Stimulated activated CD8-positive, alpha-beta memory T cell treated with anti-CD3 and anti-CD28 coated beads, Interleukin-7, amount 100 ng/mL, for 1 hour (primary cell): ENCODE measurements at places on chromosomes 4 and X.

DNA sequence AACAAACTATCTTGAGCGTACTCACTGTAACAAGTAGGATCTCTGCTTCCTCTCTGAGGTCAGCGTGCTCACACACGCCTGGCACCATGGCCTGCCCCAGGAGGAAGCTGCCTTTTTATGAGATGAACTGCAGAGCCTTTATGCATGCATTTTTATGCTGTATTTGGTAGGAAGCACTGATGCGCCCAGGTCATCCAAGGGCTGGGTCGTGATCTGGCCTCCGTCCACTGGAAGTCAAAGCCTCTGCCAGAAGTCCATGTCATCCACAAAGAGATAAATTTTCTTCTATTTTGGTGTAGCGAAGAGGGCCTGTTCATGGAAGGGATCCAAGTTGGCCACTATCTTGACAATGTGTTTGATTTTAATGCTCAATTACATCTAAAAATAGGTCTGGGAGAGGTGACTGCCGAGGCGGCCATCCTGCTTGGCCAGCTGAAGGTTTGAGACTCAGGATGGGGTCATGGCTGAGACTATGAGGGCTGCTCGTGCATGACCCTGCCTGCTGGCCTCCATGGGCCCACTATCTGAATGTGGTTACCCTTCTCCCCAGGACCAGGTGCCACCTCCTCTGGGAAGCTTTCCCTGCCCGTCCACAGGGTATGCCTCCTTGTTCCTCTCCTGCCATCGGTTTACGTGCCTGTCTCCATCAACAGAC, 50.3 kb downstream of the HTRA3 start:
- DNase-seq = no peak

- no peak for DNase-seq
Measured at GRCh38 chr4:123600987-123601904, 204.7 kb downstream of the SPRY1 start.

- no peak for DNase-seq
Measured at GRCh38 chrX:79631526-79631925, 264.4 kb upstream of the ITM2A start.

GRCh38 chr4:21596521-21596920, 352.1 kb downstream of the KCNIP4 start:
- DNase-seq = no peak

GRCh38 chr4:25863347-25863784, 578 bp upstream of the SEL1L3 start:
- no peak for DNase-seq

DNA sequence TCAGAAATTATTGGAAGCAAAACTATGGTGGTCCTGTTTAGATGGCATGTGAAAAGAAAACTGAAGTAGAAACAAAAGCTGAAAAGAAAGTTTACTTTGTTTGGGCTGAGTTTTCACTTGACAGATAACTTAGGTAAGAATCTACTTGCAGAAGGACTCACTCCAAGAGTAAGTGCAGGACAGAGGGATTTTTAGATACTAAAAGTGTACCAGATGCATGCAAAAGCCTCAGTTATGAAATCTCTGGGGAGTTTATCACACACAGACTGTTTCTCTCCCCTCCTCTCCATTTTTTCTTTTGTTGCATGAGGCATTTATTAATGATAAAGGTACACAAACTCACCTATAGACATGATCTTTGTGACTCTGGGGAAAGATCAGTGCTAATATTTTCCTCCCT, 127.5 kb upstream of the GIMD1 start:
- no peak for DNase-seq

DNA sequence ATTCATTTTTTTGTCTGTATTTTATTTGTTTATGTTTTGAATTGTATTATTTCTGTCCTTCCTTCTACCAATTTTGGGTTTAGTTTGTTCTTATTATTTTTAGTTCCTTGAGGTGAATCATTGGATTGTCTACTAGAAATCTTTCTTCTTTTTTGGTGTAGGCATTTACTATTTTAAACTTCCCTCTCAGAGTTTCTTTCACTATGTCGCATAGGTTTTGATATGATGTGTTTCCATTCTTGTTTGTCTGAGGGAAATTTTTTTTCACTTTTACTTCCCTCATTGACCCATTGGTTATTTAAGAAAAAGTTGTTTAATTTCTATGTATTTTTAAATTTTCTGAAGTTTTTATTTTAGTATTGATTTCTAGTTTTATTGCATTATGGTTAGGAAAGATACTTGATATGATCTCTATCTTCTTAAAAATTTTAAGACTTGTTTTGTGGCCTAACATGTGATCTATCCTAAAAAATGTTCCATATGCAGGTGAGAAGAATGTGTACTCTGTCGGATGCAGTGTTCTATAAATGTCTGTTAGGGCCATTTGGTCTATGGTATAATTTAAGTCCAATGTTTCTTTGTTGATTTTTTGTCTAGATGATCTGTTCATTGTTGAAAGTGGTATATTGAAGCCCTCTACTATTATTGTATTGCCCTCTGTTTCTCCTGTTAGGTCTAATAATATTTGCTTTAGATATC, 68.8 kb downstream of the IL15 start:
- no peak for DNase-seq

DNA sequence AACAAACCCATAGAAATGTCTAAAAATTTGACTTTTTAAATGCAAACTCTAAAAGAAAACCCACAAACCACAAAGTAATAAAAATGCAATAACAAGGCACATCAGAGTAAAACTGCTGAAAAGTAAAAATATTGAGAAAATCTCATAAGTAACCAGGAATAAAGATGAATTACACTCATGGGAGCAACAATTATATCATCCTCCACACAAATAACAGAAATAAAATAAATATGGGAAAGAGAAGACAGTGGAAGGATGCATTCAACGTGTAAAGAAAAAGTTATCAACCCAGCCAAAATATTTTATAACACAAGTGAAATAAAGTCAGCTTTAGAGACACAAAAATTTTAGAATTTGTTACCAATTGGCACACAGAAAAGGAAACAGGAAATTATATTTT, 1420.2 kb downstream of the PCDH18 start:
- DNase-seq = no peak

- no peak for DNase-seq
Measured at GRCh38 chr4:161320377-161320776, 843.4 kb downstream of the FSTL5 start.

GRCh38 chr4:138222046-138222445, 20.1 kb downstream of the SLC7A11 start:
- DNase-seq = no peak

- no peak for DNase-seq
Measured at GRCh38 chr4:125732632-125733031, 417.9 kb downstream of the FAT4 start.
